ENCODE measurements at places on chromosomes 7 and 10.

GRCh38 chr7:768881-769504 lies 41.9 kb upstream of the PRKAR1B start:
- DNase-seq: peak; percentile 51

- no peak for DNase-seq
Observed at GRCh38 chr10:113746217-113746957, 5.1 kb upstream of the PLEKHS1 start.

GRCh38 chr7:8042796-8043535 lies 74.4 kb downstream of the GLCCI1 start:
- DNase-seq: no peak

DNA sequence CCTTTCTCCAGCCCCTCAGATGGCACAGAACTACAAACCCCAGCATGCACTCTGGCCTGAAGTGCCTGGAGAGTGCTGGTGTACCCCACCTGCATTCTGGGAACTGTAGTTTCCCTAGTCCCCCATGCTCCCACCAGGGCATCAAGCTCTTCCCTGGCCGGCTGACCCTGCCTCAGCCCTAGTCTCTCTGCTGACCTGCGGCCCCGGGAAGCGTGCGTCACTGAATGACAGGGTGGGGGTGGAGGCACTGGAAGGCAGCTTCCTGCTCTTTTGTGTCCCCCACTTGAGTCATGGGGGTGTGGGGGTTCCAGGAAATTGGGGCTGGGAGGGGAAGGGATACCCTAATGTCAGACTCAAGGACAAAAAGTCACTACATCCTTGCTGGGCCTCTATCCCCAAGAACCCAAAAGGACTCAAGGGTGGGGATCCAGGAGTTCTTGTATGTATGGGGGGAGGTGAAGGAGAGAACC lies 2.1 kb downstream of the NOS3 start:
- peak; percentile 52 for DNase-seq

DNA sequence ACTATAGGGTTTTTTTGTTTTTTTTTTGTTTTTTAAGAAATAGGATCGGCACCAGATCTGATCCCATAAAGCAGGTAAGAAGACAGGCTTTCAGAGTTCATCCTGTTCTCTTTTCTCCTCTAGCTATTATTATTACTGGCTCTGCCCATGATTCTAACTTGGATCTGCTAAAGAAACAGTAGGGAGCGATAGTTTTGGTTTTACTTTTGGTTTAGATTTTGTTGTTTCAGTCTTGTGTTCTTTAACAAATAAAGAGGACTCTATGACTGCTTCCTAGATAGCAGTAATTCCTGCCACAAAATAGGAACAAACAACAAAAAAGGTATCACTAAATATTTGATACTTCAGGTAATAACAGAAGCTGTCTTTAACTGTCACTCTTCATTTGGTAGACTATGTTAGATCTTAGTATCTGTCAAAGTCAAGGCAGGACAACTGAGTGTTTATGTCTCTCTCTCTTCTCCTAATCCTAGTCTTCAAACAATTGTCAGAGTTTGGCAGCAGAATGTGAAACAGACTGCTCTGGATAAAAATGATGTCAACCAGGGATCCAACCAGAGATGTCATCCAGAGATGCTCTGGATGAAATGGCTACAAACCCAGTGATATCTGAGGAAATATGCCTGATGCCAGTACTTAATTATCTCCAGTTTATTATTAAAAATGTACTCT lies 99.8 kb downstream of the KMT2C start:
- DNase-seq: no peak

DNA sequence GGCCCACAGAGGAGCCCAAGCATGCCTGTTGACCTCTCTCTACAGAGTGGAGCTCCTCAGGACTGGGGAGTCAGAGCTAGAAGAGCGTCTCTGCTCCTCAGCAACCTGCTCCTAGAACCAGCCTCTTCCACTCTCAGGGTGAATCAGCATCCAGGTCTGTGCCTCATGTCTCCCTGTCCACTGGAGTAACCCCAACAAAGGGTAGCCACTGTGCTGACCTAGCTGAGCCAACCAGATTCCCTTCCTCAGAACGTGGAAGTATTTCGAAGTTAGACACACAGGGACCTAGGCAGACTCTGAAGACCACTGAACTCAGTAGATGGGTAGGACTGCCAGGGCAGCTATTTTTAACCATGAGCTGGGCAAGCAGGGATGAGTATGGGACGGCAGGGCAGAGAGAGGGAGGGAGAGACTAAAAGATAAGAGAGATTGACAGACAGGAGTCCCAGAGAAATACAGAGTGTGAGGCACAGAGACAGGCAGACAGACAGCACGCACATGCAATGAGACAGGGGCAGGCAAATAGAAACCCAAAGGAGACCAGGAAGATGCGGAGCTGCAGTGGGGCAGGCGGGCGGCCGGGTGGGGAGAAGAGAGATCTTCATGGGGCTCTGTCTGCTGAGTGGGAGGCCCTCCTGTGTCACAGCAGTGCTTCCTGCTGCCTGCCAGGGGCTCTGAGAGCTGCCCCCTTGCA lies 56.7 kb downstream of the OSBPL3 start:
- no peak for DNase-seq

GRCh38 chr10:59384761-59385160 lies 22.4 kb upstream of the FAM13C start:
- no peak for DNase-seq

DNA sequence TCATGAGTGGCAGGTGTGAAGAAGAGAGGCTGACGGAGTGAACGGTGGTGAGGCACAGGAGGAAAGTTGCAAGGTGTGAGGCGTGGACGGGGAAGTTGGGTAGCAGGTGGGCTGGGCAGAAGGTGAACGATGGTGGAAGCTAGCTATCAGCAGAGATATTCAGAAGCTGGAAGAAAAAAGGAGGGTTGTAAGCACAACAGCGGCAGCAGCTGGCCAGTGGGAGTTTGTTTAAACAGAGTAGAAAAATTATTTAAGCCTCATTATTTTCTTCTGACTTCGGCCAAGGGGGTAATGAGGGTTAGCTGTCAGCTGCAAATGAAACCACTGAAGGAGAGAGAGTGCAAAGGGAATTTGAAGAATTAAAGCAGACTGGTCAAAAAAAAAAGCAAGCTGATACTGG lies 62.1 kb upstream of the PRKAR2B start:
- DNase-seq: peak; percentile 29

GRCh38 chr7:47149971-47150370 lies 431.9 kb downstream of the TNS3 start:
- no peak for DNase-seq

GRCh38 chr10:21100871-21101514 lies 203.9 kb upstream of the NEBL start:
- no peak for DNase-seq

DNA sequence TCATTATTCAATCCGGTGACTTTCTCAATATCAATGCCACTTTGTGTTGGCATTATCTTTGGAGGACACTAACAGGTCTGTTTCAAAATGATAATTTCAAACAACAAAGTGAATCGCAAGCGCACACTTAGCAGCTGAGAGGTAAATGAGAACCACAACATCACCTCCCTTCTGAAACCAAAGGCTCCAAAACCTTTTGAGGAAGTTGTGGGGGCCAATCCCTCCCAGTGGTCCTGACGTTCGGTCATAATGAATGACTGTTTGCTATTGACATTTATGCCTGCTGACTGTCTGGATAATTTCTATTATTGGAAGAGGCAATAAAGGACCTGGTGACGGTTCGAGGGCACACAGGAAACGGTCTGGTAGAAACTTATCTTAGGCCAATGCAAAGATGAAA lies 1.8 kb downstream of the ADARB2 start:
- no peak for DNase-seq

DNA sequence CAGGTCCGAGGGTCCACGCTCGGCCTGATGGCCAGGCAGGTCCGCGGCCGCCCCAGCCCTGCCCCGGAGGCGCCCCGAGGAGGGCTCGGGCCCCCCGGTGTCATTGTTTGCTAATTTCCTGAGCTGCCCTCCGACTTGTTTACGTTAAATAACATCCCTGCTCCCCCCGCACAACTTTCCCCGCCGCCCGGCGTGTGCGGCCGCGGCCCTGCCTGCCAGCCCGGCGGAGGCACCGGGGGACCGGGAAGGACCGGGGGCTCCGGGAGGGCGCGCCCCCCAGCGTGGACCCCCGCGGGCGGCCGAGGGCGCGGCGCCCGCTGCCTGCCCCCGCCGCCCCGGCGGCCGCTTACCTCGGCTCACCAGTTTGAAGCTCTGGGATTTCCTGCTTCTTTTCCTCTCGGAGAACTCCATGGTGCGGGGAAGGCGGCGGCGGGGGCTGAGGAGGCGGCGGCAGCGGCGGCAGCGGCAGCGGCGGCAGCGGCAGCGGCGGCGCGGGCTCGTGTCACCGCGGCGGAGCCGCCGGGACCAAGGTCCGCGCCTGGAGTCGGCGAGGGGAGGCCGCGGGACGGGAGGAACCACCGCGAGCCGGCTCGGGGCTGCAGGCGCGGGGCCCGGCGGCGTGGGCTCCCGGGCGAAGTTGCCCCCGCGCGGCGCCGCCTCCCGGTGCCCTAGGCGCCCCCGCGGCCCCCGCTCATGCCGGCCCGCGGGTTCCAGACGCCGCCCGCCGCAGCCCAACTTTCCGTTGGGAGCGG lies 515 bp downstream of the BEND7 start:
- DNase-seq: no peak

All from NCI-H1092 (cell line).